K562 (cell line): ENCODE measurements at places on chromosomes 1 and 21. TPM values are rescaled to one million over a fixed set of nuclear protein-coding genes. Genes with fewer than 3 reads are reported as not detected.
A peak's percentile ranks its signal among the peaks of the same experiment; 100 is the strongest.

- H3K36me3 ChIP-seq = no peaks in the 10 kb centered on the region; the same call in 2 of the 3 replicates
- peaks cover 14% of the 10 kb centered on the region for H3K27me3 ChIP-seq
- H3K4me1 ChIP-seq = peaks cover 51% of the 10 kb centered on the region; the same call in 2 of the 3 replicates
Observed at GRCh38 chr1:39898648-39899603, 2.8 kb downstream of the MYCL start.

DNA sequence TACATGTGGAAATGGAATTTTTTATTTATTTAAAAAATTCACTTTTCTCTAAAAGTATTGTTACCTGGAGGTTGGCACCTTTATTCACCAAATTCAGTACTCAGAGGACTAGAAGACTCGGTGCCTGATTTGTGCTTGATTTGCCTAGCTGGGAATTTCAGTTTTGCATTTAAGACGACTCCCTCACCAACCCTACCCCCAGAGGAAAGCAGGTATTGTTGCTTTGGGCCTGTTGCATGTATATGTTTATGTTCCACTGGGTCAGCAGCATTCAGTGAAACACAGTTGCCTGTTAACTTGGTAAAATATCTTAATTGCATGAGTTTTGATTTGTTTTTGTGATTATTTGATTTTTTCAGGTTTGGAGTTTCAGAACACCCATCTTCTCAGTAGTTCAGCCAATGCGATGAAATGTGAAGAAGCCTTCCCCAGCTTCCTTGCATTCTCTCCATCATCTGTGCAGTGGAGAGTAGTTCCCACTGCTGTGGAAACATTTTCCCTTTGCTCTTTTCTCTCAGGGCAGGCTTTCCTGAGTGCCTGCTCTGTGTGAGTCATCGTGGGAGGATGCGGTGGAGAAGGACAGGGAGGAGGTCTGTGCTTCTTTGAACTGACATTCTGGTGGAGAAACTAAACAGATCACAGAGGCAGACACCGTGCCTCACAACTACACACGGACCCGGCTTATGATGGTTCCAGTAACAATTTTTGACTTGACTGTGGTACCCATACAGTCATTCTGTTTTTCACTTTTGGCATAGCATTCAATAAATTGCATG, 6.4 kb downstream of the ADARB1 start:
- H3K27ac ChIP-seq = no peak overlapping the region
- H3K4me1 ChIP-seq = peaks cover 19% of the 10 kb centered on the region
- no peaks in the 10 kb centered on the region for H3K27me3 ChIP-seq
- no peak overlapping the region for H3K4me3 ChIP-seq
- no peak for DNase-seq

Gene DNASE2B
- not detected in 2 replicates for polyA plus RNA-seq

Gene C2CD4D
- polyA plus RNA-seq = not detected in 2 replicates

DNA sequence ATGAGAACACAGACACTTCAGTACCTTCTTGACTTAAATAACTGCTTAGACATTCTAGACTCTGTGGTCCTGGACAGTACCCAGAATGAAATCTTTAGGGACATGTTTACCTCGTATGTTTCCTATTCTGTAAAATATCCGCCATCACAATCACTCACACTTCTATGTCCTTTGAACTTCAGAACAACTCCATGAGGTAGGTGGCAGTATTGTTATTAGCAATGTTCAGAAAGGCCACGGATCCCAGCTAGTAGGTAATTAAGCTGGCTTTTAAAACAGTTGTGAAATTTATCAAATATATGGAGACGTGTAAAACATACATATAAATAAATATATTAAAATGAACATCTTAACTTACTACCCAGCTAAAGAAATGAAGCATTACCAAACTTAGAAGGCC, 83.4 kb downstream of the CACHD1 start:
- H3K4me3 ChIP-seq = no peak overlapping the region
- no peaks in the 10 kb centered on the region for H3K4me1 ChIP-seq
- H3K27ac ChIP-seq = no peak overlapping the region
- H3K27me3 ChIP-seq = no peaks in the 10 kb centered on the region

GRCh38 chr1:218521414-218522169, 176.5 kb downstream of the TGFB2 start:
- H3K27me3 ChIP-seq = no peaks in the 10 kb centered on the region
- no peak overlapping the region for H3K27ac ChIP-seq
- peak; percentile 57 for DNase-seq
- H3K4me3 ChIP-seq = no peak overlapping the region
- no peaks in the 10 kb centered on the region for H3K4me1 ChIP-seq

Gene PGLYRP4
- not detected in 2 replicates for polyA plus RNA-seq

Gene OR2L13
- polyA plus RNA-seq = not detected in 2 replicates
